ENCODE measurements at places on chromosomes 5 and 9.

DNA sequence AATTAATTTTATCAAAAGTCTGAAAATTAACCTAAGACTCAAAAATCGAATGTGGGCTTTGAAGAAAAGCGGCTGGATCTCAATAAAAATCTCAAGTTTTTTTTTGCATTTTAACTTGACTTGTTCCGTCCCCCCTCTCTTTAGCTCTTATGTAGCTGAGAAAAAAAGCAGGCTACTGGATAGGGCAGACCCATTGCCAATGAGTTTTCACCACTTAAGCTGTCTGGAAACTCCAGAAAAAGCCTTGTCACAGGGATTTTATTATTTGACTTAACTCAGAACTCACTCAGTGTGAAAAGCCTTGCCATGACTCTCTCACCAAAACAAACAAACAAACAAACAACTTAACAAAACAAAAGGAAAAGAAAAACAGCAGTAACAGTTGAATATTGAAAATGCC lies 247.4 kb downstream of the CDH9 start:
- DNase-seq = no peak

- DNase-seq = no peak
Observed at GRCh38 chr9:98380065-98380681, 124.7 kb upstream of the TBC1D2 start.

DNA sequence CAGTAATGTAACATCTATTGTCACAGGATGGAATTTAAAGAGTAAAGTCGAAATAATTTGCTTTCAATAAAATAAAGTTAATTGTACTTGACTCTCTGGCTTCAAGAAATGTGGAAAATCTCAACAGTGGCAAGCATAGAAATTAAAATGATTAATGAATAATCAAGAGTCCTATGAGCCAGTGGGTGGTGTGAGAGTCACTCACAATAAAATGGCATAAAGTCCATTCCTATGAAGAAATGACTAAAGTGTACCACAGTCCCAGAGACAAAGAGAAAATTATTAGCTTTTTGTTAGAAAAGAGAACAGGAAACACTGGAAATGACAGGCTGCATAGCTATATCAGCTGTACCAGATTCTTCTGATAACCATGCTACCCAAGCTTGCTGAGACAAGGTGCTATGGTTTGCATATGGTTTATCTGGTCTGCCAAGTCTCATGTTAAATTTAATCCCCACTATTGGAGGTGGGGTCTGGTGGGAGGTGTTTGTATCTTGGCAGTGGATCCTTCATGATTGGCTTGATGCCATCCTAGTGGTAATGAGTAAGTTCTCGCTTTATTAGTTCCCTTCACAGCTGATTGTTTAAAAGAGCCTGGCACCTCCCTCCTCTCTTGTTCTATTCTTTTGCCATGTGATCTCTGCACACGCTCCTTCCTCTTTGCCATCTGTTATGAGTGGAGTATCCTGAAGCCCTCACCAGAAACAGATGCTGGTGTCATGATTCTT lies 647.7 kb upstream of the ITGA1 start:
- DNase-seq = no peak

DNA sequence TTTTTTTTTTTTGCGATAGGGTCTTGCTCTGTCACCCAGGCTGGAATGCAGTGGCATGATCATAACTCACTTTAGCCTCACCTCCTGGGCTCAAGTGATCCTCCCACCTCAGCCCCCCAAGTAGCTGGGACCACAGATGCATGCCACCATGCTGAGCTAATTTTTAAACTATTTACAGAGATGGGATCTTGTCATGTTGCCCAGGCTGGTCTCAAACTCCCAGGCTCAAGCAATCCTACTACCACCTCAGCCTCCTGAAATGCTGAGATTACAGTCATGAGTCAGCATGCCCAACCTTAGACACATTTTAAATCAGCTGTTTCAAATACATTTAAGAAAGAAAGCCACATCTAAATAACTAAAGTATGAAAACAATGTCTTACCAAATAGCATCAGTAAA lies 439.0 kb downstream of the EBF1 start:
- DNase-seq = no peak

- no peak for DNase-seq
Observed at GRCh38 chr5:16707168-16707868, 90.5 kb upstream of the RETREG1 start.

GRCh38 chr5:69131304-69131703 lies 35.6 kb upstream of the CCNB1 start:
- peak; percentile 69 for DNase-seq

DNA sequence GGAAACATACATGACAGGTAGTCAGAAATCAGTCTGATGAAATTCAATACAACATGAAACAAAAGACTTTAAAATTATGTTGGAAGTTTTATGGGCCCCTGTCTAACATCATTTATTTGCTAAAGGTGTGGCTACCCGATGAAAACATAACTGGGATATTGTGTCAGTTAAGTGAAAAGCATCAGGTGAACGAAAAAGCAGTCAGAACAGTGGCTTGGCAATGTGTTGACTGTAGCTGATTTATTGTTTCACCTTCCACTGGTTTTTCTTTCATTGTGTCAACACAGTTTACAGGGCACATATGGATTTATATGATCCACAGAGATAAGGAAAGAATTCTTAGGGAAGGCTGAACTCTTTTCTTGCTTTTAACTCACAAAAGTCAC lies 429.6 kb upstream of the ZNF608 start:
- DNase-seq = peak; percentile 26

- DNase-seq = no peak
Observed at GRCh38 chr5:140322751-140323731, 20.1 kb upstream of the PFDN1 start.

- no peak for DNase-seq
Observed at GRCh38 chr5:142686210-142686734, 382 bp upstream of the FGF1 start.

GRCh38 chr9:96858018-96858573 lies 3.8 kb upstream of the ZNF782 start:
- DNase-seq = no peak

Data from NCI-H526 (cell line).